ENCODE measurements at places on chromosomes 13 and 19. TPM values are rescaled to one million over a fixed set of nuclear protein-coding genes. Genes with fewer than 3 reads are reported as not detected.

WASF3 gene
- 0.30 TPM for total RNA-seq

IQCN gene
- total RNA-seq = 5.4 TPM

LHB gene
- total RNA-seq = not detected

VSTM2B gene
- total RNA-seq = not detected

ZNF491 gene
- total RNA-seq = 1.1 TPM

PRX gene
- 0.80 TPM for total RNA-seq

LNX2 gene
- total RNA-seq = 7.2 TPM

URI1 gene
- 53.1 TPM for total RNA-seq

MED4 gene
- 58.3 TPM for total RNA-seq

NCAN gene
- 0.48 TPM for total RNA-seq

CD37 gene
- total RNA-seq = 221 TPM

ZNF729 gene
- total RNA-seq = not detected

ZNF345 gene
- 3.6 TPM for total RNA-seq

KCNN1 gene
- not detected for total RNA-seq

ZNF709 gene
- total RNA-seq = 1.2 TPM

PHLDB3 gene
- total RNA-seq = 20.2 TPM

PDX1 gene
- not detected for total RNA-seq

LRRC25 gene
- total RNA-seq = not detected

ZNF816 gene
- total RNA-seq = 11.6 TPM

SCN1B gene
- 0.52 TPM for total RNA-seq

FFAR1 gene
- not detected for total RNA-seq

KLK10 gene
- not detected for total RNA-seq

CACNG6 gene
- not detected for total RNA-seq

C2CD4C gene
- total RNA-seq = 0.09 TPM

SSC5D gene
- 0.23 TPM for total RNA-seq

ABHD17A gene
- total RNA-seq = 126 TPM

PSPN gene
- total RNA-seq = 1.9 TPM

SLC17A7 gene
- 0.09 TPM for total RNA-seq

BEST2 gene
- total RNA-seq = not detected

RUBCNL gene
- 0.23 TPM for total RNA-seq

C19orf33 gene
- 1.1 TPM for total RNA-seq

PSG11 gene
- not detected for total RNA-seq

ERICH6B gene
- total RNA-seq = not detected

ZNF135 gene
- total RNA-seq = not detected

ZNF442 gene
- total RNA-seq = 0.27 TPM

RUVBL2 gene
- total RNA-seq = 108 TPM

CGB2 gene
- not detected for total RNA-seq

OLFM2 gene
- 9.0 TPM for total RNA-seq

KCNRG gene
- 0.18 TPM for total RNA-seq

CASP14 gene
- not detected for total RNA-seq

ZNF540 gene
- total RNA-seq = 0.41 TPM

Measured in T-helper 2 cell treated with Interferon-gamma antibody and Interleukin-4, amounts not matched to agents 100 ng/mL and 5 ng/mL, for 36 hours (primary cell).